ENCODE measurements at places on chromosomes 2 and 18. TPM values are rescaled to one million over a fixed set of nuclear protein-coding genes. Genes with fewer than 3 reads are reported as not detected.

- DNase-seq, result no peak
Observed at GRCh38 chr2:211367293-211367692, 810.9 kb downstream of the CPS1 start.

Gene PDK1
- 17.6 TPM for total RNA-seq

- DNase-seq, result no peak
Observed at GRCh38 chr2:174157053-174157452, 91.3 kb downstream of the OLA1 start.

Gene WDFY1
- total RNA-seq, result 31.7 TPM

DNA sequence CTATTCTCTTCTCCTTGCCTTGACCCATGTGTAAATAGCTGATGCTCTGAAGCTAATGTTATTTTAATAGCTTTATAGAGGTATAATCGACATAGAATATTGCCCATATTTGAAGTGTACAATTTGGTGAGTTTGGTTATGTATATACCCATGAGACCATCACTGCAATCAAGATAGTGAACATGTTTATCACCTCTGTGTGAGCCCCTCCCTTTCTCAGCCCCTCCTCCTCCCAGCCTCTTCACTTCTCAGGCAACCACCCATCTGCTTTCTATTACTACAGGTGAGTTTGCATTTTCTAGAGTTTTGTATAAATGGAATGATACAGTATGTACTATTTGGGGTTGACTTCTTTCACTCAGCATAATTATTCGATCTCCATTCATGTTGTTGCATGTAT, 181.1 kb downstream of the INO80D start:
- no peak for DNase-seq

GRCh38 chr2:14602309-14602708, 30.2 kb upstream of the LRATD1 start:
- DNase-seq, result no peak

GRCh38 chr2:175690113-175690837, 311.8 kb downstream of the LNPK start:
- DNase-seq, result no peak

- peak; percentile 36 for DNase-seq
Observed at GRCh38 chr18:21599585-21600525, 649 bp downstream of the ESCO1 start.

Gene CAVIN2
- total RNA-seq, result 16.0 TPM

- DNase-seq, result no peak
Observed at GRCh38 chr2:196137271-196137670, 34.1 kb downstream of the STK17B start.

GRCh38 chr2:102620332-102620731, 979 bp downstream of the SLC9A2 start:
- DNase-seq, result no peak

DNA sequence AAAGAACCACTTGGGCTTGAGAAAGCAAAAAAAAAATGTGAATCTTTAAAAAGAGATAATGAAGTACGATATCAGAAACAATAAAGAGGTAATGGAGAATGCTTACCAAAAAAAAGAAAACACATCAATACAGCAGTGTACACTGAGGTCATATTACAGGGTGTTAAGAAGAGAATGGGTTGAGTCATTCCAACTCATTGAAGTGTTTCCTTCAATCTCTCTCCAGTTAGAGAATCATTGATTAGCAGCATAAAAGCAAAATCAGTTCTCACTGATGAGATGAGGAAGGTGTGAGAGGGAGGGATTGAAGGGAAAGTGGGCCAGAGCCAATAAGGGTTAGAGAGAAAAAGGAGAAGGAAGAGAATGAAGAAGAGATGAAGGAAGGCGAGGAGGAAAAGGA, 43.9 kb upstream of the SGPP2 start:
- DNase-seq, result no peak

- no peak for DNase-seq
Observed at GRCh38 chr2:198966269-198966668, 491.5 kb downstream of the SATB2 start.

Gene CCDC141
- 0.22 TPM for total RNA-seq
